Transverse colon (tissue), 4 donors: ENCODE measurements at places on chromosomes 13 and 19.

DNA sequence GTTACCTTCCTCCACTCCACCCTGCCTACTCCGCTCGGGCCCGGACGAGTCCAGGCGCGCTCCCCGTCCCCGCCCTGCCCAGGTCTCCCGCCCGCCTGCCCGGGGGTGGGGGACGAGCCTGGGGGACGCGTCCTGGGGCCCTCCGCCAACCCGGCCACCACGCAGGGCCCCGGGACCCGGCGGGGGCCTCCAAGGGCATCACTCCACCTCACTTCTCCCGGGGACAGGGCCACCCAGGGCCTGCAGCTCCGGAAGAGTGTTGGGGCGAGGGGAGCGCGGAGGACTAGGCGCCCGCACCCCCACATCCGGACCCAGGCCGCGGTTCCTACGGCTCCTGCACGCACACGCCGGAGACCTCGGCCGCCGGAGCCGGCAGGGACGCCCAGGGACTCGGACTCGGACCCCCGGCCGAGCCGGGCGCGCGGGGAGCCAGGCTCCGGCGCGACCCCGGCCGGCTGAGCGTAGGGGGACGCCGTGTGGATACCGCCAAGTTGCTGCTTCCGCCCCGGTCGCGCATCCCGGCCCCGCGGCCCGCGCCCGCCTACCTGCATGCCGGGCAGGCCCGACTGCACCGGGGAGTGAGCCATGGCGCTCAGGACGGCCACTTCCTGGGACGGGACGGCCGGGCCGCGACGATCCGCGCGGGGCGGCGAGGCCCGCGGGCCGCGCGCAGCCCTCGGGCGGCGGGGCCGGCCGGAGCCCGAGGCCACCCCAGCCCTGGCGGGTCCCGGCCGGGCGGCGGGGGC, 534 bp downstream of the STK24 start:
- peak; percentile 70 for DNase-seq

DNA sequence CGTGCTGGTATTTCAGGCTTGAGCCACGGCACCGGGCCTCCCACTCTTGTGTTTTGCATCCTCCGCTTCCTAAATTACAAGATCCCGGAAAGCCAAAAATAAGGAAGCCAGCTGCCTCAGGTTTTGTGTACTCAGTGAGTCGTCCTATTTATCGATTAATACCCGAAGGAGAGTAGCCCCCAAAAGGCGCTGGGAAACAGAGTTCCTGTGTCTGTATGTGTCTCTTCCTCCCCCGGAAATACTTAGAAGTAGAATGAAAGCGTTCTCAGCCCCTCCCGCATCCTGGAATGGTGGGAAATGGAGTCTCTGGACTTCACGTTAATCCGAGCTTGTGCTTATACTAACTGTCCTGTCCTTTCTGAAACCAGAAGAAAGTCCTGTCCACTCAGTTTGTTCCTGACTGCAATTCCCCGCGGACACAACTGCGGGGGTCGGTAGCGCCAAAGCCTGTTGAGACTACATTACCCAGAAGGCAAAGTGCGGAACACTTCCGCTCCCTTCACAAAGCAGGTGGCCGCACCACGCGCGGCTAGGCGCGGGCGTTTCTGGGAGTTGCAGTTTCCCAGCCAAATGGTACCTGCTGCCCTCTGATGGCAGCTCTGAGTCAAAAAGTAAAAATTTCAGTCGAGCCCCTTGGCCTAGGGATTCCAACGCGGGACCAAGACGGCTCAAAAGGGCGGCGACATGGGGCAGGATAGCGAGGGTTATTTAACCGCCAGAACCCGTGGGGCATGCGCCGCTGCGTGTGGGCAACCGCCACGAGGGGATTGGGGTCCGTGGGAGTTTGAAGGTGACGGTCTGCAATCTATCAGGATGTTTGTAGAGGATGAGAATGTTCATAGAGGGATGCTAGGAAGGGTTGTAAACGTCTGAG, 2.2 kb upstream of the GSK3A start:
- DNase-seq, result peak; percentile 94

DNA sequence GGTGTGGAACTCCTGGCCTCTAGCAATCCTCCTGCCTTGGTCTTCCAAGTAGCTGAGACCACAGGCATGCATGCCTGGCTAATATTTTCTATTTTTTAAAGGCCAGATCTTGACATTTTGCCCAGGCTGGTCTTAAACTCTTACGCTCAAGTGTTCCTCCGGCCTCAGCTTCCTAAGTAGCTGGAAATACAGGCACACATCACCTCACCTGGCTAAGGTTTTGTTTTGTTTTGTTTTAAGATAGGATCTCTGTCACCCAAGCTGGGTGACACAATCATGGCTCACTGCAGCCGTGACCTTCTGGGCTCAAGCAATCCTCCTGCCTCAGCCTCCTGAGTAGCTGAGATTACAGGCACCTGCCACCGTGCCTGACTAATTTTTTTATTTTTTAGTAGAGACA, 5.5 kb upstream of the RLN3 start:
- DNase-seq, result no peak

DNA sequence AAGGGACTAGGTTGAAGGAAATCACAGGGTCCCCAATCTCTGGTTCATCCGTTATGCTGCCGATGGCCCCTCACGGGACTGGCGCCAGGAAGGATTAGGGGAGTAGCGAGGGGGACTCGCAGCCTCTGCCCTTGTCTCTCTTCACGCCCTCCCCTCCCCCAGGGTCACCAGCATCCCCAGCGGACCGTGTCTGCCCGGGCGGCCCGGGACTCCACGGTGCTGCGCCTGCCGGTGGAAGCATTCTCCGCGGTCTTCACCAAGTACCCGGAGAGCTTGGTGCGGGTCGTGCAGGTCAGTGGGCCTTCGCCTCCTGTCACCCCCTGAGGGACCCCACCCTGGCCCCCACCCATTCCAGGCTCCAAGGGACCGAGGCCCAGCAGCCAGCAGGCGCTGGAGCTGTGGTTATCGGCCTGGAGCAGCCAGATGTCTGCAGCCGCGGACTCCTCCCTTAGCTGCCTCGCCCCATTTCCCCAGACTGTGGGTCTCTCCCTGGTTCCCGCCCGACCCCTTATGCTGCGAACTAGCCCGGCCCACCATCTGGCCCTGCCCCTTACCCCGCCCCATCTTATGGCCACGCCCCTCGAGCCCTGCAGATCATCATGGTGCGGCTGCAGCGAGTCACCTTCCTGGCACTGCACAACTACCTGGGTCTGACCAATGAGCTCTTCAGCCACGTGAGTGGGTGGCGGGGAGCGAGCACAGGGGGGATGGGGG, 5.4 kb downstream of the PNPLA6 start:
- no peak for DNase-seq

DNA sequence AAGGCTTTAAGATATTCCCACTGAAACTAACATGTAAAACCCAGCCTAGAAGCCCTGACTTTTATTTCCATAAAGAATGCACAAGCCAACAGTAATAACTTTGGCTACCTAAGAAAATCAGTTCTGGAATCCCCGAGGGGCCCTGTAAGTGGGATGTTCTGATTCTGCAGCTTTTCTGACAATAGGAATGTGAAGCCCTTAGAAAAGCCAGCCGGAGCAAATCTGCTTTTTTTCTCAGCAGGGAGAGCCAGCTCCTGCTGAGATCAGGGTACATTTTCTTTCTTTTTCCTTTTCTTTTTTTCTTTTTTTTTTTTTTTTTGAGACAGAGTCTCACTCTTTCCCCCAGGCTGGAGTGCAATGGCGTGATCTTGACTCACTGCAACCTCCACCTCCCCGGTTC, 8.0 kb upstream of the GARRE1 start:
- no peak for DNase-seq

DNA sequence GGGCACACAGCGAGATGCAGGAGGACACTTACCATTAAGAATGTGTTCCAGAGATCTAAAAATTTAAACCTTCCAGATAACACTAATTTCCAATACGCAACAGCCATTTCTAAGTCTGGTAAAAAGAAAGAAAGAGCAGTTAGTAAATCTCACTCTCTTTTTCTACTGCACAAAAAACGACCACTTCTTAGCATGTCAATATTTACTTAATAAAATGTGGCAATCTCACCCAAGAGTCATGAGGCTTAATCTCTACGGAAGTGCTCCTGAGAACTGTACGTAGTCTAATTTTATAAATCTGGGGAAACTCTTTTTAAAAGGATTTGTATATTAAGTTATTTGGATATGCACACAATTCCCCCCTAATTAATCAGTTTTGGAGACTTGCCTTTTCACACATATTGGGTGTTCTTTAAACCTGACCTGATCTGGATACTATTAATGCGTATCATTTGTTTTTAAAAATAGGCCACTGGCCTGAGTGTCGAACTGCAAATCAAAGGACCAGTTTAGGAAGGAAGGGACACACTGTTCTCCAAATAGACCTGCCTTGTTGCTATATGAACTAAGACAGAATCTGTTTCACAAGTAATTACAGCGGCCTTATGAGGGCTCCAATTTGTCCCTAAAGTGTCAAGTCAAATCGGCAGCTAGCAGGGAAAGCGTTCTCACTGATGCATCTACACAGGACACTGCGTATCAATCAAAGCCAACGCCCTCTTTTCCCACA, 7.9 kb upstream of the ADPRHL1 start:
- DNase-seq, result no peak

DNA sequence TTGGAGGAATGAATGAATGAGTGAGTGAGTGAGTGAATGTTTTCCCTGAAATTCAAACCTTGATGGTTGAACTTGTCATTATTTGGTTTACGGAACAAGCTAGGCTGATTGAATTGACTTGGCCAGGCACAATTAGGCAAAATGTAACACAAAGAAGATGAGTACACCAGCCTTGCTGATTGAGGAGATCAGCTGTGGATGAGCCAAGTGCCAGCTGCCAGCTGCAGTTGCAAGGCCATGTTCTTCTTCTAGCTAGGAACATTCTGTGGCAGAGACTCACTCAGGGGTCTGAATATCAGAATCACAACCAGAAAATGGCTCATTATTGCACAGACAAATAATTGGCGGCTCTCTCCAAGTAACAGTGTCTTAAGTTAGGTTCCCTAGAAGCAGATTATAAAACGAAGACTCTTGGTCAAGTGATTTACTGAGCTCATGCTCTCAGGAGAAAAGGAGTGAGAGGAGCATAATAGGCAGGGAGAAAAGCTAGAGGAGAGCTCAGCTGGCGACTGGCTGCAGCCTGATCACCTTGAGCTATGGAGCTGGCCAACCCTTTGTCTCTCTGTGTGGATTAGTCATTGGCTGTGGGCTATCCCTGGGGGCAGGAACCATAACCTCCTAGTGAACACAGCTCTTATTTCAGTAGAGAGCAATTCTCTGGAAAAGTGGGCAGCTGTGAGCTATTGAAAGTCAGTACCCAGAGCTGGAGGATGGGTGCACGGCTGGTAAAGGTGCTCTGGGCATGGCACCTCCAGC, 225.3 kb upstream of the SERP2 start:
- DNase-seq, result no peak

DNA sequence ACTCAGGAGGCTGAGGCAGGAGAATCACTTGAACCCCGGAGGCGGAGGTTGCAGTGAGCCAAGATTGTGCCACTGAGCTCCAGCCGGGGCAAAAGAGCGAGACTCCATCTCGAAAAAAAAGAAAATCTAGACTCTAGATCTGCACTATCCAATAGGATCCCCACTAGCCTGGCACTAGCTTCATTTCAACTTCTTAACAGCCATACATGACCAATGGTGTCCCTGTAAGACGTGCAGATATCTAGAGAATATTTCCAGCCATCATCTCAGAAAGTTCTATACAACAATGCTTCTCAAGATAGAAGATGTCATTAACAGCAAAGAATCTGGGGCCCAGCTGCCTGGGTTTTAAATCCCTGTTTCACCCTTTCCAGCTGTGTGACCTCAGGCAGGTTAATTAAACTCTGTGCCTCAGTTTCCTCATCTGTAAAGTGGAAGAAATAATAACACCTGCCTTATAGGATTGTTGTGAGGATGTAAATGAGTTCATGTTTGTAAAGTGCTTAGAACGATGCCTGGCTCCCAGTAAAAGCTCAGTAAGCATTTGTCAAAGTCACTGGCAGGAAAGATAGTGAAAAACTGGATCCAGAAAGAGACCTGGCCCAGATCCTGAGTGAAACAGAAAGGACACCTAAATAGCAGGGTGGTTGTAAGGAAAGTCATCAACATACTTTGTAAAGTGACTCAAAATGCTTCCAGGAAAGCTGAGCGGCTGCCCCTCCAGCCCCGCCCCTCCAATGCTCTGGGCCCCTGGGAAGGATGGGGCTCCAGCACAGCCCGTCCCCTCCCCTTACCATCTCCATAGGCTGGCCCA, 13.5 kb downstream of the WIZ start:
- DNase-seq, result no peak

- DNase-seq, result no peak
These were observed 590.3 kb upstream of the MIR17HG start for GRCh38 chr13:90757127-90757680.

DNA sequence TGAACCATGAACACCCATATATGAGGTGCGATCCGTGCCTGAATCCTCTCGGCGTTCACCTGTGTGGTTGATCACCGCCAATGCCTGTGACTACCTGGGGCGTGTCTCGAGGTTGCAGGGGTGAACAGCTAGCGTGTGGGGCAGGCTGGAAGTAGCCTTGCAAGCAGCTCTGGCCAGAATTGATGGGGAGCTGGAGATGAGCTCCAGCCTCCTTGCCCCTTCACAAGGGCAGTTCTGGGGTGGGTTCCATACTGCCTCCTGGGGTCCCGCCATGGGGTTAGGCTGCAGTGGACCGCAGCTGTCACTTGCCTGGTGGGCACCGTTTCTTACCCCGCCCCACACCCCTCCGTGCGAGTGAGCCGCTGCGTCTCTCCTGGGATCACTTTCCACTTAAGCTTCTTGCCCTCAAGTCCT, 154.5 kb upstream of the SOX1 start:
- DNase-seq, result no peak

DNA sequence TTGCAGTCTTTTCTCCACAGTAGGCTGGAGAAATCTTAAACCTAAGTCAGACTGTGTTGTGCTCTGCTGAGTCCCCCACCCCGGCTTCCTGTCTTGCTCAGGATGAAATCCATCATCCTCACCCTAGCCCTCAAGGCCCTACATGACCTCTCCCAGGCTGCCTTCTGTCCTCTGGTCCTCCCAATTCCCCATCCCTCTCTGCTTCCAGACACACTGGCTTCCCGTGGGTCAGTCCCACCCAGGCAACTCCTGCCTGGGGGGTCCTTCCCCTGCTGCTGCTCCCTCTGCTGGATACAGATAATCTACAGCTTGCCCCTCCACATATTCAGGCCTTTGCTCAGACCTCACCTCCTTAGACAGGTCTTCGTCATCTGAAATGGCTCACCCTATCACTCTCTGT, 18.4 kb upstream of the CBY2 start:
- no peak for DNase-seq

GRCh38 chr13:98444381-98444780, 132.5 kb downstream of the STK24 start:
- DNase-seq, result no peak
